ENCODE measurements at places on chromosomes 12 and 14.

DNA sequence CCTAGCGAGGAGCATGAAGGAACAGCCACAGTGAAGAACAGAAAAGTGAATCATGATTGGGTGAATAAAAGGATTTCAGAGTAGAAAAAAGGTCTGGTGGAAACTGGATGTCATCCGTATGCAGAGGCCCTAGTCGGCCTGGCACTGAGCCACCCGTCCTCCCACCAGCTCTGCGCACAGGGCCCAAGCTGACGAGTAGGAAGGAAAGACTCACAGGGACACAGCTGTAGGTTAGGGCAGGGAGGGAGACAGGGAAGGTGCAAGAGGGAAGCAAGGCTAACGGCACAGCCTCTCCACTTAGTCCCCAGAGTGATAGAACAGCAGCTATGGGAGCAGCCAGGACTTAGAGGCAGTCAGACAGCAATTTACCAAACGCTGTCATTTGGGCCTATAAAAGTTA is 112.6 kb downstream of the KCNK10 start:
- DNase-seq = no peak

DNA sequence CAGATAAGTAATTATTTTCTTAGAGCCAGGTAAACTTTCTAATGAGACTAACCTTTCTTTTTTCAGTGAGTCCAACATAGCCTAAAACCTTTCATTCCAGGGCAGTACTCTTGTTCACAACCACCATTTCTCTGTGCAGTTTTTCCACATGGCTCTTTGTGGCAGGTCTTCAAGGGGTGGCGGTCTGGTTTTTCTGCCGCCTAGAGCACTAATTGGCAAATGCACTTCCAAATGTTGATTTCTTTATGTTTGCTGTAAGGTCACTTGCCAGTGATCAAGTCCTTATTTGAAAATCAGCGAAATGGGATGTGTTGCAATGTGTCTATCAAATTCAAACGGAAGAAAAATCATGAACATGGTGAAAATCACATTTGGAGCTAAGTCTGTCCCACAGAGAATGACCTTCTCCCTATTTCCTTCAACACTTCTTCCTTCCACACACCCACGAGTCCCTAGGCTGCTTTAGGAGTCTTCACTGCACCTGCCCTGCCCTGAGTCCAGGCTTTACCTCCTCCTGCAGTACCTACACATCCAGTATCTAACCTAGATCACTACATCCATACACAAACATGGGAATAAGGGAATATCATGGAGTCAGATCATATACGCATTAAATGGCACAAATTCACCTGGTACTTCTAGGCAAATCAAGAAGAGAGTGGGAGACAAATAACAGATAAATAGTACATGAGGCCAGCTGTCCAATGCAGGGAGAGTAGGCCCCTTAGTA is 1.9 kb downstream of the SRGAP1 start:
- DNase-seq = no peak

DNA sequence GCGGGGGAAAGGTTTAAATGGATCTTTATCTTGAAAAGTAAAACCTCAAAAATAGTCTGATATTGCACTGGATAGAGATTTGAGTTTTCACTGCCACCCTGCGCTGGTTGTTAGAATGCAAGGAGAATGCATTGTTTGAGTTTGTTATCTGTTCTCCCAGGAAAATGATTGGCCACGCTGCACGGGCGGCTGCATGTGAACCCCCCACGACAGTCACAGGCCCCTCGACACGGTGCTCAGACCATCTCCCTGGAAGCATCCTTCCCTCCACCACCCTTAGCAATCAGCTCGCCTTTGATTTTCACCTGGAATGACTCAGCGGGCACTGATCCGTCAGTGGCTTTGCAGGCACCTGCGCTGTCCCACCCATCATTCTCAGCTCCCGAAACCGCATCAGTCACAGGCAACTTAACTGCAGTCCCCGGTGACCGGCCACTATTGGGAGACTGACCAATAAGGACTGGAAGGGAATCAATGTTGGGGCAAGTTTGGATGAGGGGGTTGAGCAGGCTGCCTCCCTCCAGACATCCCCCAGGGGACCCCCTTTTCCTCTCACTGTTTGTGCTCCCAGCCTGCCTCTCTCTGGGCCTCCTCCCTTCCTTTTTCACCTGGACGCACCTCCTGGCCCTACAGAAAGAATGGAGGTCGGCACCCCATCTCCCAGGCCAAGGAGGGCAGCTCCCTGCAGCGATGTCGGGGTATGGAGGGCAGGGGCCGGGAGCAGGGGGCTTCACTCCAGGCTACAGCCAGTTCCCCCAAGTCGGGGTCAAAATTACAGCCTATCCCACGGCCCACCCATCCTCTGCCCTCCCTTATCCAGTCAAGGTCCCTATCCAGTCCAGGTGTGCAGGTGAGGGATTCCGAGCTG is 28.5 kb upstream of the C14orf180 start:
- no peak for DNase-seq

GRCh38 chr14:93994919-93995682 is 2.0 kb upstream of the CCDC197 start:
- DNase-seq = no peak

GRCh38 chr12:16492820-16493797 is 112.9 kb downstream of the LMO3 start:
- DNase-seq = no peak
